ENCODE measurements at places on chromosomes 4 and X. TPM values are rescaled to one million over a fixed set of nuclear protein-coding genes. Genes with fewer than 3 reads are reported as not detected.

The AMER1 gene
- 0.06 TPM for polyA plus RNA-seq

The CHRDL1 gene
- polyA plus RNA-seq = not detected

The CAPN6 gene
- not detected for polyA plus RNA-seq

The POU4F2 gene
- not detected for polyA plus RNA-seq

The EOLA2 gene
- 65.1 TPM for polyA plus RNA-seq

The MID1IP1 gene
- 9.7 TPM for polyA plus RNA-seq

The WDFY3 gene
- not detected for polyA plus RNA-seq

The EMD gene
- 31.2 TPM for polyA plus RNA-seq

The CACNA1F gene
- not detected for polyA plus RNA-seq

The PAGE1 gene
- polyA plus RNA-seq = not detected

The PPP1R3F gene
- 2.1 TPM for polyA plus RNA-seq

The PCDH7 gene
- polyA plus RNA-seq = not detected

The LANCL3 gene
- polyA plus RNA-seq = 1.1 TPM

The SLIT2 gene
- polyA plus RNA-seq = not detected

The SNX25 gene
- polyA plus RNA-seq = 3.3 TPM

The STS gene
- polyA plus RNA-seq = 3.7 TPM

The FSTL5 gene
- polyA plus RNA-seq = not detected

Measured in immature natural killer cell (primary cell).